Fibroblast of upper back skin (primary cell): ENCODE measurements at places on chromosomes 1 and 21.
A peak's percentile ranks its signal among the peaks of the same experiment; 100 is the strongest.

DNA sequence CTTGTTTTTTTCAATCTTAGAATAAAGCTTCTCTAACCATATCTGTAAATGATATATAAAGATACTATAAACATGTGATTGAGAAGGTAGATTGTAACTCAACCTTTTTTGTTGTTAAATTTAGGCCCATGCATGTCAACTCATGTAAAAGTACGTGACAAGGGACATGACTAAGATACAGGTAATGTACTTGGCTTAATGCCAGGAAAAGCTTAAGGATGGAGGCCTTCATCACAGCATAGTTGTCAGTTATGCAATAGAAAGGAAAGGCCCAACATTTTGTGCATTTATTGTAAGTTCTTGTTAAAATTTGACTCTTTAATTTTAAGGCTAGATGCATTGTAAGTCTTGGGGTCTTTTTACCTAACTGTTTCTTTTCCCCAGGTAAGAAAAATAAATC, 305.1 kb downstream of the LTN1 start:
- DNase-seq, result no peak

DNA sequence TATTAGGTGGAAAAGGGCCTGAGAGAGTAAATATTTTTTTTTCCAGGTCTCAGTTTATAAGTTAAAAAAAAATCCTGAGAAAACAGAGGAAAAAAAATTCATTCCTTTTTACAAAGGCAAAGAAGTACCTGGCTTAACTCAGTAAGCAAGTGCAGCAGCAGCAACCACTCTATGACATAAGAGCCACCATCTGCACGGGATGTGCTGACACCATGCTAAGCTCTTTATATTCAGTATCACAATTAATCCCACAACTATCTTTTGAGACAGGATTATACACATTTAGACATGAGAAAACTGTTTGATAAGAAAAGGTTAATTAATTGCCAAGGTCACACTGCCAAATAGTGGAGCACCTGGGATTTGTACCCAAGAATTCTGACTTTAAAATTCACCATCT, 13.4 kb upstream of the DPT start:
- no peak for DNase-seq

GRCh38 chr1:1066403-1067283, 7.5 kb downstream of the RNF223 start:
- no peak for DNase-seq

DNA sequence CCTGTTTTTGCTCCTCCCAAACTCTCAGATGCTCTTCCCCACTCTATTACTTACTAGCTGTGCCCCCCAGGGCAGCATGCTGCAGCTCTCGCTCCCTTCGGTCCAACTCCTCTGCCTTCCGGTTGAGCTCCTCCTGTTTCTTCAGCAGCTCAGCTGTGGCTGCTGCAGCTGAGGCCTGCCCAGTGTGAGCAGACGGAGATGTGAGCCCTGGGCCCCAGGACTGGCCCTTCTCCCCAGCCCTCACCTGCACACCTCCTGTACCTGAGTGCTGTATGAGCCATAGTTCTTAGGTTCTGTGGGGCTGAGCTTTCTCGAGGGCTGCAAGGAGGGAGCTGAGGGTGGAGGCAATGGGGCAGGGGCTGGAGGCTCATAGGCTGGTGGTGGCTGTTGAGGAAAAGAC, 1.9 kb downstream of the SCAMP3 start:
- DNase-seq, result no peak

DNA sequence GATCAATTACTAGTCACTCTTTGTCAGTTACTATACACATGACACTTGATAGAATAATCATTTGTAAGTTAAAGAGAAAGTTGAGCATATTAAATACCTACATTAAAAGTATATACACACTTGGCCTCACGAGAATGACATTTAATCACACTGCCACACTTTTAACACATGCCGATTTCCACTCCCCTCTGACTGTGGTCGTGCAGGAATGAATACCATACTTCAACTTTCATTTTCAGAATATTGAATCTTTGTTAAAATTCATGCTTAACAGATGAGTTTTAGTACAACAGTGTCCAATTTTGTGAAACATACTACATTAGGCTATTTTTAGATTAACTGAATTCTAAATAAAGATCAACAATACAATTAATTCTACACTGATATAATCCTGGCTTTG, 78.2 kb upstream of the SDC3 start:
- DNase-seq, result peak; percentile 35

- DNase-seq, result peak; percentile 58
Measured at GRCh38 chr1:62841587-62842169, 57.7 kb downstream of the ATG4C start.

GRCh38 chr1:219812491-219813203, 115.7 kb downstream of the SLC30A10 start:
- peak; percentile 72 for DNase-seq

GRCh38 chr21:41763996-41764395, 2.9 kb downstream of the RIPK4 start:
- DNase-seq, result no peak

DNA sequence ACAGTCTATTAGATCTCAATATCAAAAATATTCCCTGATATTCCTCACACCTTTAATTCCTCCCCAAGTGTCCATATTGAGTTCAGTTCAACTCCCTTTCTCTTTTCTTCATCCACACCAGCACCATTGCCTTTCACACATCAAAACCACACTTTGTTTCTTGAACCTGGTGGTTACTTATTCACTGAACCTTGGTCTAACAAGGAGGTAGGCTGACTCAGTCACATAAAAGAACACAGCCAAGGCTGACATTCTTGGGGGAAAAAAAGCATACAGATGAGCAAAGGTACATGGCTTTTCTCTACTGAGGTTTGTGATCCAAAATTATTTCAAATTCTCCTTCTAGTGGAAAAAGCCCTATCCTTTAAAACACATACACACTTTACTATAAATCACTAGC, 131.7 kb upstream of the USH2A start:
- DNase-seq, result no peak

GRCh38 chr1:223175032-223175431, 32.0 kb upstream of the TLR5 start:
- DNase-seq, result peak; percentile 11

DNA sequence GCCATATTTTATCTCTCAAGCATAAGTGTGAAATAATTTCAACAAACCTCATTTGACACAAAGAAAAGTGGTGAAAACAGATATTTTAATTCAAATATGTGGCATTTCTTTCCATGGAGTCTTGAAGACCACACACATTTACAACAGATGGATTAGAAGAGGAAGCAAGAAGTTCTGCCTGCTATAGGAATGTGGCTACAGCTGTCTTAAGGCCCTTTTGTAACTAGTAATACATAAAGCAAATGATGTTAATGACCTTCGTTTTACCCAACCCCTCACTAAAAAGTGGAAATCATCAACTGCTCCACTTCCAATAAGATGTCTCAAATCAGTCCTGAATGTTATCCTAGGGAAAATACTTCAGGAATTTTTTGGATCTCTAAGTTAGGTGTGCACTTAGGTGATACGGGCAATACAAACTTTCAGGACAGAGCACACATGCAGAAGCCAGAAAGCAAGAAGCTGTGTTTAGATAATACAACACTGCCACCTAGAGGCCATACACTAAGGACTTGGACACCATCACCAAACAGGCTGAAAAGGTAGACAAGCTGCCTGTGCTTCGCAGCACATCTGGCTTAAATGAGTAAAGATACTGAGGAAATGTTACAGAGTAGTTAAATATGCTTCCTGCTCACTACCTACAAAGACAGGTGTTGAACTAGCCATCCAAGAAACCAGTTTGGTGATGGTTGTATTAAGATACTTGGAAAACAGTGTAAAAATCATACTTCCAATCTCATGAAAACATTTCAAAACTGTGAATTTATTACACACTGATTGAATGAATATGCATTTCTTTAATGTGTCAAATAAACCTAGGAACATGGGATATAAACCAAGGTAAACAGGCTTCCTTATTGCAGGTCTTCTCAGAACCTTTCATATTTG, 24.4 kb downstream of the RRAGC start:
- DNase-seq, result peak; percentile 81

GRCh38 chr1:167509587-167509986, 8.7 kb downstream of the CD247 start:
- DNase-seq, result no peak

DNA sequence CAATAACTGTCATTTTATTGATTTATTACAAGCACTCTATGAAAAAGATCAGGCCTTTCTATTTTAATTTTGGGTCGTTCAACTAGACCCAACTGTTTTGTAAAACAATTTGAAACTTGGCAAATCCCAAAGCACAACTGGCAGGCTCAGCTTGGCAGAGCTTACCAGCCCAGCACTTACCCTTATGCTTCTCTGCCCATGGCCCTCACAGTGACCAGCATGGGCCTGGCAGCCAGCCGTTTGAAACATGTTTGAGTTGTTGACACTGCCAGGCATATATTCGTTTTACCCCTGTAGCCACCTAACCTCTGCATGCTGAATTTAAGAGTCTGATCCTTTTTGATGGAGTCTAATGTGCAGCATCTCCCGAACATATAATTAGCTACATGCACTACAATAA, 796.7 kb upstream of the ADGRL2 start:
- no peak for DNase-seq
